RKO (cell line): ENCODE measurements at places on chromosomes 7 and 10.

- DNase-seq, result peak; percentile 8
Measured at GRCh38 chr7:16528520-16528919, 1.9 kb downstream of the LRRC72 start.

DNA sequence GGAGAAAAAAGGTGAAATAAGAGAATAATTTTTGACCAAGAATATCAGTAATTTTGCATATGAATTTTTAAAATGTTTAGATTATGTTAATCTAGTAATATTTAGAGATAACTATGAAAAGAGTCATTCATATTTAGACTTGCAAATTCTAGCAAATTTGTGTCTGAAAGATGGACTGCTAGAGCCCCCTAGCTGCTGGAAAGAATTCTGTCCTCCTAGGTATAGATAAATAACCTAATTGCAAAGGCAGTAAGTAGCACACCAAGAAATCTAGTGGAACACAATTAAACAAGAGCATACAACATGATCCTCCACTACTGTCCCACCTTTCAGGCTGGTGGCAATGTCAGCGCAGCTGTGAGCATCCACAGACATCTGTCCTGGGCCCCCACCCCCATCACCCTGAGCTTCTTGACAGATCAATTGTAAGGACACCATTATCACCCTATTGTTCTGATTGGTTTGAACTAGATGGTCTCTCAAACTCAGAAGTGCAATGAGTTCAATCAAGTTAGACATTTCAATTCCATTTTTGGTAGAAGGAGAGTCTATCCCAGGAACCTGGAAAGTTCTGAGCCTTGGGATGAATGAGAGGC, 15.0 kb upstream of the GFRA1 start:
- DNase-seq, result peak; percentile 65

GRCh38 chr10:124831116-124831515, 29.5 kb downstream of the ABRAXAS2 start:
- DNase-seq, result no peak

DNA sequence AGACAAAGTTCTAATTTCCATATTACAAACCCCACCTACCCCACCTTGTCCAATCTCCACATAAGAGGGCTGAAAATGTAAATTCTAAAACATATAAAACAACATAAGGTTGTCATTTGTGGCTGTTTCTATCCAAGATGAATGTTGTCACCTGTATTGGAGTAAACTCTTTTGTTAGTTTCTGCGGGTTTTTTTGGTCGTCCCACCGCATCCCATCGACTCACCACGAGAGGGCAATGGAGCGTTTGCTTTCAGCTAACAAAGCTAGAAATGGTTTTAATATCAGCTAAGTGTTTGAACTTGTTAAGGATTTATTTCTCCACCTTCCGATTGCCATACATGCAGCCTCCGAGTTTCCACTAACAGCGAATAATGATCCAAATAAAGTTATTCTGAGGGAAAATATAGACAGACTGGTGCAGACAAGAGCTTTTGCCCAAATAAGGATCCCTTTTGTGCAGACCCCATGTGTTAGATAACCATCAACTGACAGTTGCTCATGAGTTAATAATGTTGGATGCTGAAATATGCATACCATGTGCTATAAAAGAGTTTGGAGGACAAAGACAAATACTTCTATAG, 137.2 kb downstream of the ARID5B start:
- DNase-seq, result peak; percentile 65

- DNase-seq, result no peak
Measured at GRCh38 chr10:65416094-65416493, 1509.7 kb upstream of the LRRTM3 start.

- no peak for DNase-seq
Measured at GRCh38 chr10:27341001-27341400, 100.4 kb upstream of the ACBD5 start.

- no peak for DNase-seq
Measured at GRCh38 chr10:36437367-36437766, 688.0 kb upstream of the ANKRD30A start.

DNA sequence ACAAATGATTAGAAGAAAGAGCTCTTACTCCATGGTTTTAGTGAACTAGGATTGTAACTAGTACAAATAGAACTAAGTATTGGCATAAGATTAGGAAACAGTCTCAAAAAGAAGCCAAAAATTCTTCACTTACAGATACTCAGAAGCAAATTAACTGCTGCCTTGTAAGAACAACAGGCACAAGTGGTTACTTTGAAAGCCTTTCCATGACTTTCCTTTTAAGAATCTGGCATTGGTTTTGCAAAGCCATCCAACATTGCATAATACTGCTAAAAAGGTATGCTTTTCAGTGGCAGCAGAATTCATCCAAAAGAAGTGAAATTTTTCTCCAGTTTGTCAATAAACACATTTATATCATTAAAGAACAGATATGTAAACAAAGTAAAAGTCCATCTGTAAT, 126.8 kb upstream of the ODAD2 start:
- DNase-seq, result no peak

- DNase-seq, result no peak
Measured at GRCh38 chr10:7445474-7446185, 34.8 kb upstream of the SFMBT2 start.

DNA sequence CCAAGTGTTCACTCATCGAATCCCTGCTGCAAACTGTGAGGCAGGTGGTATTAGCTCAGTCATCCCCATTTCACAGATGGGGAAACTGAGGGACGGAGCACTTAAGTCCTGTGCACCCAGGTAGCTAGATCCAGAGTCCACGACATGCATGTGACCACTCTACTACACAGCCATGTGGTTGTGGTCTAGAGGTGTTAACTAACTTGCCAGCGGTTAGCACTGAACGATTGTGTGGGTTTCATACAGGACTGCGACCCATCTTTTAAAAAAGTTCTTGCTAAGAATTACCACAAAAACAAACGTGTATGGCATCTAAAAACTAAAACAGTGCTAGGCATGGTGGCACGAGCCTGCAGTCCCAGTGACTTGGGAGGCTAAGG, 16.1 kb upstream of the ABCC2 start:
- no peak for DNase-seq

- no peak for DNase-seq
Measured at GRCh38 chr7:68250143-68250542, 1253.5 kb downstream of the TYW1 start.

GRCh38 chr7:157729566-157729965, 392.8 kb downstream of the DNAJB6 start:
- DNase-seq, result no peak

GRCh38 chr7:127221731-127222130, 31.0 kb downstream of the GRM8 start:
- no peak for DNase-seq

- peak; percentile 64 for DNase-seq
Measured at GRCh38 chr7:20798081-20798693, 11.5 kb upstream of the SP8 start.

- no peak for DNase-seq
Measured at GRCh38 chr7:31885171-31885570, 185.0 kb downstream of the PDE1C start.

DNA sequence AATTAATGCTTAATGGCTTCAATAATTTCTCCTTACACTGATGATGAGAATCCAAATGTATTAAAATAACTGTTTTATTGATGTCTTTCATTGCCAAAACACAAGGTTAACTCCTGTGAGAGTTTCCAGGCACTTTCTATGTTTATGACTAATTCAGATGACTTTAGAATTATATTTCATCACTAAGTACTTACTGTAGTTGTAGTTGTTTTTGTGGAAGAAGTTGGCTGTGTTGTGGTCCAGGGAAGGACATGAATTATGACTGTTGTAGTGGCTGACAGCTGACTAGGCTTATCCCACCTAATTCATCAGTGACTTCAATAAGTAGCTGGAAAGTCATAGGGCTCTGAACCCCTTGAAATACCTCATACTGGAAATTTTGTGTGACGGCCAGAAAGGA, 254.8 kb downstream of the HGF start:
- DNase-seq, result peak; percentile 99

GRCh38 chr10:11475831-11476434, 135.5 kb downstream of the USP6NL start:
- DNase-seq, result peak; percentile 59

DNA sequence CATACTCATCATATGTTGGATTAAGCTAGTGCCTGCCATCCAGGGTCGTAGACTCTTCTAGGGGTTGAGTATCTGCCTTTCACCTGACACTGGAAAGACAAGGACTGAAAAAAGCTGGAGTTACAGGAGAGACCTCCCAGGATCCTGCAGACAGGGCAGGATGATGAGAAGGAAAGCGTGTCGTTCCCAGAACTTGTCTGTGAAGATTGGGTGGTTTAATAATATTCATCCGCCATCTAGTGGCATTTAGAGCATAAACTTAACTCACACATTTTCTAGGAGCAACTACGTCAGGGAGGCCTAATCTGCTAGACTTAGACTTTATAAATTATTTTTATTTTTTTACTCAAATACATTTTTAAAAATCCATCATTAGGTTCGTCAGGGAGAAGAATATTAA, 59.6 kb downstream of the ADRB1 start:
- peak; percentile 66 for DNase-seq

- peak; percentile 83 for DNase-seq
Measured at GRCh38 chr7:92691578-92691977, 101.4 kb upstream of the FAM133B start.

GRCh38 chr10:27383595-27384542, 120.2 kb upstream of the RAB18 start:
- no peak for DNase-seq

DNA sequence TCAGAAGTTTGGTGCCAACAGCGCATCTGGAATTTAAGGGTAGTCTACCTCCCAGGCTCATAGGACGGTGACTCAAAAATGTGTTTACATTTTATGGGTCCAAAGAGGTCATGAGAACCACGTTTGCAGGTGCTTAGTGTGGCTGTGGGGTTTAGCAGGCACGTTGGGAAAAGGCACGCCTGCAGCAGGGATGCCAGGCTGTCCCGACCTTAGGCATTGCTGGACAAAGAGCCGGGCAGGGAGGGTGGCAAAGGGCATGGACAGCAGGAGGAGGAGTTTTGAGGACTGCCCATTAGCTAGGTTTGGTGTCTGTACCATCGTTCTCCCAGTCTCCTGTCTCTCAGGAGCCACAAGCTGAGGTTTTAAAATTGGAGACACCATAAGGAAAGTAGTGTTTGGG, 104.4 kb downstream of the TRRAP start:
- DNase-seq, result no peak

GRCh38 chr10:15370856-15371701, at the start of gene FAM171A1:
FAM171A1 (minus strand) TSS chr10:15371289; CDS start chr10:15371052, 237 bp downstream.
- peak; percentile 75 for DNase-seq

DNA sequence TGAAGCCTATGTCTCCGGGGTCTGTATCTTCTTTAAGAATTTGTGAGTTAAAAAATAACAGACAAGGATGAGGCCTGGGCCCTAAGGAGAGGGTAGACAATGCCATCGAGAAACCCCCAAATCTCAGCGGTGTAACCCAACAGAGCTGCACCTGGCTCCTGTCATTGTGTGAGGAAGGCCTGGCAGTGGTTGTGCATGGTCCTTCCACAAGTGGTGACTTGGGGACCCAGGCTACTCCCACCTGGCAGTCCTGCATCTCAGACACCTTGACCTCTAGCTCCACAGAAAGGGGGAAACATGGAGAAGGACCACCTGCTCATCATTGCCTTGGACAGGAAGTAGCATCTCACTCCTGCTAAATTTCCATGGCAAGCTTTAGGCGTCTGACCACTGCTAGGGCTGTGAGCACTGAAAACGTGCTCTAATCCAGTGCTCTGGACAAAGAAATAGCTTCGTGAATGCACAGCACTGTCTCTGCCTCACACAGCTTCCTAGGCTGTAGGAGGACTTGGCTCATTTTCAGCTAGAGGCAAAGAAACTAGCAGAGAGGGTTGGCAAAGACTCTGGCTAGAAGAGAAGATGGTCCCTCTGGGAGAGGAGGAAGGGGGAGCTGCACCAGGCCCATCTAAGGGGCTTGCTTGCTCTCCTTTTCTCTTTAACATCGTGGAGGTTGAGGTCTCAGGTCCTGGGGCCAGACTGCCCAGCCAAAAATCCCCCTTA, 273.9 kb upstream of the ZMIZ1 start:
- no peak for DNase-seq

DNA sequence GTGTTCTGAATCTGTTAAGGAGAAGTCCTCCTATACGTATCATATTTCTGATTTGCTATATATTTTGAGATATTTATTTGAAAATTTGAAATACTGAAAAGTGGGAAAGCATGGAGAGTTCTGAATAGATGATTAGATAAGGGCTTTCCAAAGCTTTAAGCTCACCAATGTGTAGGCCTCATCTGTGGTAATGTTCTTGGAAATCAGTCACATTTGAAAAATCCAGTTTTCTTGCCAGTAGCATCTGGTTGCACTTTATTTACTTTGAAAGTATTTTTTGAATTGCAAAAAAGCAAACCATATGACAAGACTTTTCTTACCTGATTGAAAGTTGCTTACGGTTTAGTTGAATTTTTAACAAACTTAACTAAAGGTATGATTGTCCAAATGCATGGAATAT, 21.7 kb downstream of the ADD3 start:
- no peak for DNase-seq

GRCh38 chr7:3119963-3120362, 76.3 kb upstream of the CARD11 start:
- DNase-seq, result no peak

- DNase-seq, result no peak
Measured at GRCh38 chr7:100609958-100610357, 2.4 kb upstream of the MOSPD3 start.

DNA sequence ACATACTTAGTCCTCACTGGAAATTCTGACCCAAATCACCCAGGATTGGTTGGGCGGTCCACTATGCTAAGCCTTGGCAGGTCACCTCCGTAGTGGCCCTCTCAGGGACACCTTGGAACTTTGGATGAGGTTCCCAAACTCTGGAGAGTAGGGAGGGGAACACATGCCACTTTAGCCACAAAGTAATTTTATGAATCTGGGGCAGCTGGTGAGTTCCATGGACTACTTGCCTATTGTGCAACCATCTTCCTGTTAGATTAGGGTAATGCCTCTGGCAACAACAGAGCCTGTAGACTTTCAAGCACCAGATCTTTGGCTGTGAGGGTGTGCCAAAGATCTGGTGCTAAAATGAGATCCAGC, 77.7 kb downstream of the ITGB8 start:
- DNase-seq, result no peak

- peak; percentile 68 for DNase-seq
Measured at GRCh38 chr7:42886129-42886528, 25.7 kb downstream of the C7orf25 start.

- DNase-seq, result no peak
Measured at GRCh38 chr7:1121476-1121875, 33.6 kb downstream of the GPER1 start.

- no peak for DNase-seq
Measured at GRCh38 chr7:14734839-14735321, 167.7 kb downstream of the DGKB start.

DNA sequence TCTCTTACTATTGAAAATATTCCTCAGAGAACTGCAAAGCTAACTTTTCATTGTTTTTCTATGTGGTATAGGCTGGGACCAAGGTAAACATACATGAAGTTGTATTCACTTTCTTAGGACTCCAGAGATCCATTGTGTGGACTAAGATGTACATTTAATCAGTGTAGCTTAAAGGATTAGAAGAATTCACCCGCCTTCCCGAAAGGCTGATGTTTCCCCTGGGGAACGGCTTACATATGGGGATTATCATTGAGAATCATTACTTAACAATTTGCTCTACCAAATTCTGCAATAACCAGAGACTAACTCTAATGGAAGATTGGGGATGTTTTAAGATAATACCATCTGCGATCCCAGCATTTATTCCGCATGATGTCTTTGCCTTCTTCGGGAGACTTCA, 257.1 kb upstream of the KIAA1217 start:
- DNase-seq, result no peak
